Endodermal cell (in vitro differentiated cells): ENCODE measurements at places on chromosomes 7 and 10. TPM values are rescaled to one million over a fixed set of nuclear protein-coding genes. Genes with fewer than 3 reads are reported as not detected.

The REEP3 gene
- 25.6 to 34.1 TPM (median 33.0 TPM) in 3 replicates for total RNA-seq

The GJC3 gene
- 1.4 and 1.5 TPM in 2 replicates for total RNA-seq

DNA sequence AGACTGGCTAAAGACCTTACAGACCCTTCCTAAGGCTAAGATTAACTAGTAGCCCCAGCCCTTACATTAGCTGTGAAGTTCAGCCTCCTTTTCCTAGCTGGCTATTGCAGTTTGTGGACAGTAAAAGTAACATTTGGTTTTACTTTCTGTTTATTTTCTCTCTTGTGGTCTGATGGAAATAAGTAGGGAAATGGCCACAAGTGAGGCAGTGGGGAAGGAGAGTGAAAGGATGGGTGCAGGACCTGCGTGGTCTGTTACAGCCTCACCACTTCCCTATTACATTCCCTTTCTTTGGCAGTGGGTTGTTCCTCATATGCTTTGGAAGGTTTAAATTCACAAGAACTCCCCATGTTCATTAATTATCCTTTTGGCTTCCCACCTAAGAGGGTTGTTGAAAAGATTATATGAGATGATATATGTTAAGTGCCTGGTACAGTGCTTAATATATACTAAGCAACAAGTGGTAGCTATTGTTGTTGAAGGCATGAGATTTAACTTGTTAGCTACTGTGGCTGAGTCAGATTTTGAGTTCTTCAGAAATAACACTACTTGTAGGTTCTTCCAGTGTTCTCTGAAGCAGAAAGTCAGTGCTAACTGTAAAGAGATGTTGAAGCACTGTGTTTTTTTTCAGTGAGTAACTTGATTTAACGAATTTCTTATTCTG is 181.7 kb downstream of the ST7 start:
- H3K4me1 ChIP-seq, result no peaks in the 10 kb centered on the region
- H3K27ac ChIP-seq, result no peak overlapping the region
- H3K4me3 ChIP-seq, result no peak overlapping the region
- no peak for DNase-seq
- no peaks in the 10 kb centered on the region for H3K27me3 ChIP-seq
- H3K36me3 ChIP-seq, result no peaks in the 10 kb centered on the region

The CADPS2 gene
- total RNA-seq, result 11.7 and 13.1 TPM in 2 replicates

The ETV1 gene
- 15.8 to 32.8 TPM (median 19.8 TPM) in 3 replicates for total RNA-seq

The RTKN2 gene
- total RNA-seq, result 7.7 to 20.6 TPM (median 19.1 TPM) in 3 replicates

- peak; percentile 86 for DNase-seq
- H3K4me3 ChIP-seq, result no peak overlapping the region
- H3K36me3 ChIP-seq, result peaks cover 66% of the 10 kb centered on the region
- no peaks in the 10 kb centered on the region for H3K27me3 ChIP-seq
- H3K4me1 ChIP-seq, result no peaks in the 10 kb centered on the region
Measured at GRCh38 chr7:120805636-120806388, 52.1 kb downstream of the TSPAN12 start.

- peak overlapping the region; percentile 5 for H3K4me3 ChIP-seq
- peaks cover 10% of the 10 kb centered on the region for H3K36me3 ChIP-seq
- no peaks in the 10 kb centered on the region for H3K27me3 ChIP-seq
- no peak overlapping the region for H3K27ac ChIP-seq
Measured at GRCh38 chr10:26997610-26998009, 102.7 kb downstream of the ANKRD26 start.

- H3K36me3 ChIP-seq, result no peaks in the 10 kb centered on the region
- DNase-seq, result no peak
- no peaks in the 10 kb centered on the region for H3K27me3 ChIP-seq
- no peak overlapping the region for H3K4me3 ChIP-seq
Measured at GRCh38 chr7:150668472-150668911, 17.0 kb upstream of the GIMAP2 start.

- peak; percentile 10 for DNase-seq
- no peaks in the 10 kb centered on the region for H3K27me3 ChIP-seq
- H3K36me3 ChIP-seq, result no peaks in the 10 kb centered on the region
- H3K4me3 ChIP-seq, result no peak overlapping the region
- no peak overlapping the region for H3K27ac ChIP-seq
Measured at GRCh38 chr10:85604136-85604725, 762.4 kb downstream of the GRID1 start.

DNA sequence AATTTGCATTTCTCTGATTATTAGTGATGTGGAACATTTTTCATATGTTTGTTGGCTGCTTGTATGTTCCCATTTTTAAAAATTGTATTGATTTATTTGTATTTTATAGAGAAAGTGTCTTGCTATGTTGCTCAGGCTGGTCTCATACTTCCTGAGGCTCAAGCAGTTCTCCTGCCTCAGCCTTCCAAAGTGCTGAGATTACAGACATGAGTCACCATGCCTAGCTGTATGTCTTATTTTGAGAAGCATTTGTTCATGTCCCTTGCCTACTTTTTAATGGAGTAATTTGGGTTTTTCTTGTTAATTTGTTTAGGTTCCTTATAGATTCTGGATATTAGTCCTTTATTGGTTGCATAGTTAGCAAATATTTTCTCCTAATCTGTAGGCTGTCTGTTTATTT is 214.2 kb upstream of the KAT6B start:
- H3K36me3 ChIP-seq, result no peaks in the 10 kb centered on the region
- DNase-seq, result no peak
- H3K4me1 ChIP-seq, result no peaks in the 10 kb centered on the region
- no peak overlapping the region for H3K4me3 ChIP-seq

DNA sequence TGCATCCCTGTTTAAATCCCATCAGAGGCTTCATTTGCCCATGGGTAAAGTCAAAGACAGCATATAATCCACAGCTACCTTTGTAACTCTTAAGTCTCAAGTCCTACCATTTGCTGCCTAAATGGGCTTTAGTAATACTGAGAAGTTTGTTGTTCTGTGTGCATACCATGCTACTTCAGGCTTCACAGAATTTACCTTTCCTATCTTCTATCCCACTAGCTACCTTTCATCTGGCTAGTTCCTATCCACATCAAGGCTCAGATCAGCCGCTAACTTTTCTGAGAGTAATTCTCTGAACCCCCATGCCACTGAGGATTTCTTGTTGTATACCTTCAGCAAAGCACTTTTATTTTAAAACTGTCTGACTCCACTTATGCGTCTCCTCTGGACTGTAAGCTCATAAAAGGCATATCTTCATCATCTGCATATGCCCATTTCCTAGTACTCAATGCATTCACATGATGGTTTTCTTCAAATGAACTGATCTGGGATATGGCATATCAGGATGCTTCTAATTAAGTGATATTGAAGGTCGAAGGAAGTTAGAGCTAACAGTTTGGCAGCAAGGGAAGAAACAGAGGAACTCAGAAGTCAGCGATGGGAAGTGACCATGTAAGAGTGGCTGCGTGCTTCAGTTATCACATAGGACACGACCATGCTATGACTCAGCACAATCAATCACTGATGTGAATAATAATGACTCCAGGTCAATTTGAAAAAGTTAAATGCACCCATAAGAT is 283.9 kb upstream of the DKK1 start:
- no peaks in the 10 kb centered on the region for H3K4me1 ChIP-seq
- no peak overlapping the region for H3K4me3 ChIP-seq
- no peaks in the 10 kb centered on the region for H3K27me3 ChIP-seq
- no peaks in the 10 kb centered on the region for H3K36me3 ChIP-seq
- no peak for DNase-seq
- no peak overlapping the region for H3K27ac ChIP-seq

DNA sequence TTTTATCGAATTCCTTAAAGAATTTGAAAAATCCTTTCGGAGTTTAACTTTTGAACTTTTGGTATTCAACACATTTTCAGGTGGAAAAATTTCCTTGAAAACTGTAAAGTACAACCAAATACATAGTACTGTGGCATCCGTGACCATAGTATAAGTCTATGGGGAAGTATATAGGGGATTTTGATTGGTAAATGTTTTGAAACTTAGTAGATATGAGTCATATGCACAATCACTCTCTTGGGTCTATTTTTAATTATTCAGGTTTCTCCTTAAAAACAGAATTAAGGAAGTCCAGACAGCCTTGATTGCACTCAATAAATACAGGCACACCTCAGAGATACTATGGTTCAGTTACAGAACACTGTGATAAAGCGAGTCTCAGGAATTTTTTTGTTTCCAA is 64.2 kb downstream of the AVL9 start:
- peaks cover 76% of the 10 kb centered on the region for H3K36me3 ChIP-seq
- H3K27me3 ChIP-seq, result no peaks in the 10 kb centered on the region
- H3K4me1 ChIP-seq, result no peaks in the 10 kb centered on the region

The SKIDA1 gene
- total RNA-seq, result 6.4 and 6.6 TPM in 2 replicates

GRCh38 chr7:122984021-122984420 is 11.5 kb downstream of the TAS2R16 start:
- H3K4me3 ChIP-seq, result no peak overlapping the region
- H3K27me3 ChIP-seq, result no peaks in the 10 kb centered on the region
- H3K4me1 ChIP-seq, result no peaks in the 10 kb centered on the region
- DNase-seq, result no peak
- no peak overlapping the region for H3K27ac ChIP-seq

The H2BK1 gene
- total RNA-seq, result not detected in 2 replicates

The PBLD gene
- total RNA-seq, result 3.8 and 5.0 TPM in 2 replicates

DNA sequence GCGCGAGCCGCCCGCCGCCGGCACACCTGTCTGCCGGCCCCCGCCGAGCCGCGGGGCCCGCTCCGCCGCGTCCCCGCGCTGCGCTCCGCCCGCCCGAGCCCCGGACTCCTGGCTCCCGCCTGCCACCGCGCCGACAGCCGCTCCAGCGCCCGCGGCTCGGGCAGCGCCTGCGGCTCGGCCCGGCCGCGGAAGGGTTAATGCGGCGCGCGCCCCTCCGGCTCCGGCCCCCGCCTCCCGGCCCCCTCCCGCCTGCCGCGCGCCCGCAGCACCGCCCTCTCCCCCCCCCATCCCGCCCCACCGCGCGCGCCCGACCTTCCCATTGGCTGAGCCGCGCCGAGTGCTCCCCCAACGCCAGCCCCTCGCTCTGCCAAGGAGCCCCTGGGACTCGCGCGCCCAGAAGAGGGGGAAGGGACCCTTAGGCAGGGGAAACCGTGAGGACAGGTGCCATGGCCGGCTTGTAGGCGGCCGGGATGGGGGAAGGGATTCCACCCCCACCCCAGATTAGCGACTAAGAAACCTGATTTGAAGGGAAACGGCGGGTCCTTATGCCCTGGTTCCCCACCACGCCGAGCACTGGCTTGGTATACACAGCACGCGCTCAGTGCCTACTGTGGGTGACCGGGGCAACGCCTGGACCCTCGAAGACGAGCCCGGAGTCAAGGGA is at the start of gene KCNH2:
Gene KCNH2, minus strand, starts transcription at position 196 of the 664 bp plus-strand sequence. CDS start 408 bp downstream, outside the sequence.
- H3K4me3 ChIP-seq, result peak within 1 kb of the TSS; percentile 80
- H3K36me3 ChIP-seq, result no peaks in the 10 kb centered on the region
- peak; percentile 92 for DNase-seq
- H3K4me1 ChIP-seq, result peaks cover 3% of the 10 kb centered on the region
- H3K27me3 ChIP-seq, result peaks cover 79% of the 10 kb centered on the region
- H3K27ac ChIP-seq, result peak within 1 kb of the TSS; percentile 94

DNA sequence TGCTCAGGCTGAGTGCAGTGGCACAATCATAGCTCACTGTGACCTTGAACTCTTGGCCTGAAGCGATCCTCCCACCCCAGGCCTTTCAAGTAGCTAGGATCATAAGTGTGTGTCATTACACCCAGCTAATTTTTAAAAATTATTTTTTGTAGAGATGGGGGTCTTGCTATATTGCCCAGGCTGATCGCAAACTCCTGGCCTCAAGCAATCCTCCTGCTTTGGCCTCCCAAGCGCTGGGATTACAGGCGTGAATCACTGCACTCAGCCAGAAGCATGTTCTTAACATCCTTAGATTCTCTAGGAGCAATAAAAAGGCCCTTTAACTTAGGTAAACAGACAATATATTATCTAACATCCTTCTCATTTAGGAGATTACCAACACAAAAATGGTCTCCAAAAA is 38.3 kb upstream of the EFCAB10 start:
- H3K36me3 ChIP-seq, result peaks cover 12% of the 10 kb centered on the region
- no peak overlapping the region for H3K4me3 ChIP-seq
- no peak overlapping the region for H3K27ac ChIP-seq
- H3K4me1 ChIP-seq, result no peaks in the 10 kb centered on the region

- no peak for DNase-seq
- H3K36me3 ChIP-seq, result no peaks in the 10 kb centered on the region
- no peaks in the 10 kb centered on the region for H3K27me3 ChIP-seq
- H3K4me1 ChIP-seq, result no peaks in the 10 kb centered on the region
- H3K4me3 ChIP-seq, result no peak overlapping the region
Measured at GRCh38 chr10:81026591-81026990, 488.9 kb downstream of the SH2D4B start.

- DNase-seq, result no peak
- H3K27me3 ChIP-seq, result no peaks in the 10 kb centered on the region
- no peaks in the 10 kb centered on the region for H3K36me3 ChIP-seq
- H3K4me3 ChIP-seq, result no peak overlapping the region
Measured at GRCh38 chr10:78772486-78772885, 296.3 kb upstream of the ZMIZ1 start.

- no peak overlapping the region for H3K4me3 ChIP-seq
- peaks cover 4% of the 10 kb centered on the region for H3K36me3 ChIP-seq
- no peaks in the 10 kb centered on the region for H3K27me3 ChIP-seq
- peaks cover 12% of the 10 kb centered on the region for H3K4me1 ChIP-seq
Measured at GRCh38 chr10:26780793-26781601, 79.8 kb downstream of the ABI1 start.

DNA sequence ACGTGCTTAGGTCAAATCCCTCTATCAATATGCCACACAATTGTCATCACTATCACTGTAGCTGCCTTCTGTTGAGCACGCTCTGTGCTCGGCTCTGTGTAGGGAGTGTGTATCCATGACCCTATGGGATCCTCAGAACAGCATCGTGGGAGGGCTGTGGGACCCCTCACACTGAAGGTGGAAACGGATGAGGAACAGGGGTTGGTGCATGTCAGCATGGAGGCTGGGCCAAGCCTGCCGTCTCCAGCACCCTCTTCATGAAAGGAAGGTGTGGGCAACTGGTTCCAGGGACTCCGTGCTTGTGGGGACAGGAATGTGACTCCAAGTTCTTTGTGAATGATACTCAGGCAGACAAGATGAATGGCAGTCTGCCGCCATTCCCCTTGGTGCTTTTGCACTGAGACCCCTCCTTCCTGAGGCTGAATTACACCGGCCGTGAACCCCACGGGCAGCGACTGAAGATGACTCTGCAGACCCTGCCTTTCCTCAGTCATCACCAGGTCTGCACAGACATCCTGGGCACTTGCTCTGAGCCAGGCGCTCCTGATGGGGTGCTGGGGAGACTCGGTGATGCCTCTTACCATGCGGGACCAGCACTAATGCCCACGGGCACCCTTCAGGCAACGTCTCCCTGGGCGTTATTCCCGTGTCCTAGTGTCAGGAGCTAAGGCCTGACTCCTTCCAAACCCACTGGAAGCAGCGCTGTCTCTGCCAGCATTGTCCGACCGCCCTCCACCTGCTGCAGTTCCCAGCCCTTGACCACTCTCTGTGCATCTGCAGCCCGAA is 495.2 kb downstream of the TCERG1L start:
- H3K4me3 ChIP-seq, result no peak overlapping the region
- no peaks in the 10 kb centered on the region for H3K4me1 ChIP-seq
- peak overlapping the region; percentile 17 for H3K27ac ChIP-seq
- peak; percentile 36 for DNase-seq
- H3K27me3 ChIP-seq, result no peaks in the 10 kb centered on the region
- no peaks in the 10 kb centered on the region for H3K36me3 ChIP-seq

The LAMB1 gene
- 164 and 192 TPM in 2 replicates for total RNA-seq

- no peaks in the 10 kb centered on the region for H3K4me1 ChIP-seq
- H3K27me3 ChIP-seq, result no peaks in the 10 kb centered on the region
- H3K4me3 ChIP-seq, result no peak overlapping the region
- H3K27ac ChIP-seq, result no peak overlapping the region
- no peaks in the 10 kb centered on the region for H3K36me3 ChIP-seq
- DNase-seq, result no peak
Measured at GRCh38 chr7:147796581-147796980, 794.0 kb upstream of the C7orf33 start.
